Endothelial cell of umbilical vein (primary cell): ENCODE measurements at places on chromosomes 6 and 20. TPM values are rescaled to one million over a fixed set of nuclear protein-coding genes. Genes with fewer than 3 reads are reported as not detected.

DNA sequence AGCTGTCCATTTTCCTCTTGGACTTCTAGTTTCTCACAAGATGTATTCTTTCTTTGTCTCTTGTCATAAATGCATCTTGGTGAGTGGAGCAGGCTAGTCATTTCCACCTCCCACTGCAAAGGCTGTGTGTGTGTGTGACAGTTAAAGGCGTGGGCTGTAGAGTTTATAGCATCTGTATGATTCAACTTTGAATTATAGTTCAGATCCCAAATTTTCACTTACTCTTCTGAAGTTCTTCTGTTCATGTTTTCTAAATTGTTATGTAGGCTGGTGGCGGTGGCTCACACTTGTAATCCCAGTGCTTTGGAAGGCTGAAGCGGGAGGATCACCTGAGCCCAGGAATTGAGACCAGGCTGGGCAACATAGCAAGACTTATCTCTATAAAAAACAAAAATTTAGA lies 44.7 kb upstream of the GRIK2 start:
- no peak for DNase-seq
- H3K4me1 ChIP-seq: no peaks in the 10 kb centered on the region
- H3K27me3 ChIP-seq: no peaks in the 10 kb centered on the region
- H3K4me3 ChIP-seq: no peak overlapping the region
- no peak overlapping the region for H3K27ac ChIP-seq

- H3K36me3 ChIP-seq: peaks cover 4% of the 10 kb centered on the region
- peak; percentile 28 for DNase-seq
- H3K4me3 ChIP-seq: peak overlapping the region; percentile 87
- H3K27me3 ChIP-seq: no peaks in the 10 kb centered on the region
- peaks cover 17% of the 10 kb centered on the region for H3K4me1 ChIP-seq
Observed at GRCh38 chr20:35698298-35699126, 640 bp downstream of the NFS1 start.

DNA sequence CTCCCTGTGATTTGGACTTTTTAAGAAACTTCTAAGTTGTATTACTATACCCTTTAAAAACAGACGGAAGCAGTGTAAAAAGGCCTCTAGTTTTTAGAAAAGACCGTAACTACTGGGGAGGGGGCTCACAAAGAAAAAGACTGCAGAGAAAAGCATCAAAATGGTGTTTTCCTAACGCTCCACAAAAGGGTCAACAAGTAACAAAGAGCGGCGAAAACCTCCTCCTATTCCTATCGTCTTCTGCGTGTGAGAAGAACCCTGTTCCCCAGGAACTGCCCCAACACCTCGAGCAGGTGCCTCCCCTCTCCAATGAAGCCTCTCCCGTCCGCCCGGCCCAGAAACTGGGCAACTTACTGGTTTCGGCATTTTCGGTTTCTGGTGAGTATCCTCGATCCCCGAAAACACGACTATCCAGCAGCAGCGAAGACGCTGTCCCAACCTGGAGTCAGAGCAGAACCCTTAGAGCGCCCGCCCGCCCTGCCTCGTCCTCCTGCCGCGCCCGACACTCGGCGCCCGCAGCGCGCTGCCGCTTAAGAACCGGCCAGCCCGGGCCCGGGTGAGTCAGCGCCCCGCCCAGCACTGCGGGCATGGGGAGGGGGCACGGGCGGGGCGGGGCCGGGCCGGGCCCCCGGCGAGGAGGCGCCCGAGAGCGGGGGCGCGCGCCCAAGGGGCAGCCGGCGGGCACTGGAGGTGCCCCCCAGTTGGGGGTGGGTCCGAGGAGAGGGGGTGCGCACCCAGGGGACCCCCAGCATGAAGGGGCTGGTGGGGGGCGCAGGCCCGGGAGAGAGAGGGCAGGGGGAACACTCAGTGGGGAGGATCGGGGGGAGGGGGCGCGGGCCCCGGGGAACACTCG lies 1.2 kb downstream of the EZR start:
- H3K36me3 ChIP-seq: peaks cover 4% of the 10 kb centered on the region
- H3K4me1 ChIP-seq: peaks cover 16% of the 10 kb centered on the region
- peak; percentile 71 for DNase-seq
- no peaks in the 10 kb centered on the region for H3K27me3 ChIP-seq
- peak overlapping the region; percentile 98 for H3K4me3 ChIP-seq
- H3K27ac ChIP-seq: peak overlapping the region; percentile 27

DNA sequence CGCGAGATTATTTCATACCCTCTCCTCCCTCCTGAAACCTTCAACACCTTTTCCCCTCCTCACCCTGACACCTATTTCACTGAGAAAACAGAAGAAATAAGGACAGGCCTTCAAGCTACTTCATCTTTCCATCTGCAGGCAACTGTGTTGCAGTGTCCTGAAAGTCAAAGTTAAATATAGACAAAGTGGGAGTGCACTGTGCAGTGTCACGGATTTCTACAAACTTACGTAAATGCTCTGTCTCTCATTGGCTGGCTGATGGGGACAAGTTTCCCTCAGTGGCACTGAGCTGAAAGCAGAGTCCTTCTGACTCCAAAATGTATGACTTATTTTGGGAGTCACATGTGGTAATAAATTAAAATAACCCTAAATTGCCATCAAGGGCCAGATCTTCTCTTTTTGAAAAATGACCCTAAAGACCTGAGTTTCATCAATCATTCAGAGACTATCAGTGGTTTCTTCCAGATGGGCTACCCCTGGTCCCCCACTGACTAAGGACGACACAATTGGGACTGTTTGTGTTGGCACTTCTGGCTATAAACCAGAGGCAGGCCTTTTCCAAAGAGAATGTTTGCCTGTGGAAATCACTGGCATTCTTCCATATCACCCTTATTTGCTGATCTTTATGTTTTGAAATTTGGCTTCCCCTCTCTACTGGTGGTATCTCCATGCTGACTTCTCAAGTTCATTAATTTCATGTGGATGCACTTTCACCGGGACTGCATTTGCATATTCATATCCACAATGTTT lies 21.6 kb downstream of the ALDH8A1 start:
- no peak overlapping the region for H3K27ac ChIP-seq
- no peaks in the 10 kb centered on the region for H3K27me3 ChIP-seq

DNA sequence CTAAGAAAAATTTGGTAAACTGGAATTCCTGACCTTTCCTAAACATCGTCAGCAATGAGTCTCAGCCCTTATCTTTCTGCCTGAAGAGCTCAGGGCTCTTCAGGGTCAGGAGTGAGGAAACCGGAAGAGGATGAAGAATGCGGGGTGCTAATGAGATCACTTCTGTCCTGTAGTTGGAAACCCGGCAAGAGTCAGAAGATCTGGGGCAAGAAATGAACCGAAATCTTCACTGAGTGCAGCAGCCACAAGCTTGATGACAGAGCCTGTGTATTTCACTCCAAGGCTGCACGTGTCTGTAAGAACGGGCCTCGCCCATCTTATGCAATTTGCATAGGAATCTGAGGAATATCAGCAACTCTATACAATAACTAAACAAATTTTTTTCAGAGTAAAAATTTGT lies 60.4 kb upstream of the QKI start:
- peak overlapping the region; percentile 97 for H3K27ac ChIP-seq
- no peaks in the 10 kb centered on the region for H3K27me3 ChIP-seq
- peak; percentile 60 for DNase-seq

DNA sequence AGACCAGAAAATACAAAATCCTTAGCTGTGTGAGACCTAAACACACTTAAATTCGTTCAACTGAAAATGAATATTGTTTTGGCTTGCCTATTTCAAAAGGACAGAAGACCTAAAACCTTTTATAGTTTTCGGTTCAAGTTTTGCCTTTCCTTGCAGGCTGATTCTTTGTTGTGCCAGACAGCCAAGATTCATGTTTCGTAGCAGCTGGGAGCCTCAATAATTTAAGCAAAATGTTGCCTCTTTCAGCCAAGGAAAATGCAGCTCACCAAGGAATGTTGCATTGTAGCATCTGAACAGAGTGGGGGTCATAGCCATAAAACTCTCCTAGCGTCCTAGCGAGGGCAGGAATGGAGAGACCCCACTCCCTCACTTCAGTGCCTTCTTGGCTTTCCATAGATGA lies 92.3 kb upstream of the INSM1 start:
- DNase-seq: no peak
- no peaks in the 10 kb centered on the region for H3K4me1 ChIP-seq
- H3K27me3 ChIP-seq: peaks cover 2% of the 10 kb centered on the region
- no peaks in the 10 kb centered on the region for H3K36me3 ChIP-seq

- H3K4me1 ChIP-seq: no peaks in the 10 kb centered on the region
- no peaks in the 10 kb centered on the region for H3K36me3 ChIP-seq
- no peak overlapping the region for H3K27ac ChIP-seq
- H3K4me3 ChIP-seq: no peak overlapping the region
- DNase-seq: no peak
- H3K27me3 ChIP-seq: no peaks in the 10 kb centered on the region
Observed at GRCh38 chr6:54786154-54786553, 60.4 kb upstream of the FAM83B start.

DNA sequence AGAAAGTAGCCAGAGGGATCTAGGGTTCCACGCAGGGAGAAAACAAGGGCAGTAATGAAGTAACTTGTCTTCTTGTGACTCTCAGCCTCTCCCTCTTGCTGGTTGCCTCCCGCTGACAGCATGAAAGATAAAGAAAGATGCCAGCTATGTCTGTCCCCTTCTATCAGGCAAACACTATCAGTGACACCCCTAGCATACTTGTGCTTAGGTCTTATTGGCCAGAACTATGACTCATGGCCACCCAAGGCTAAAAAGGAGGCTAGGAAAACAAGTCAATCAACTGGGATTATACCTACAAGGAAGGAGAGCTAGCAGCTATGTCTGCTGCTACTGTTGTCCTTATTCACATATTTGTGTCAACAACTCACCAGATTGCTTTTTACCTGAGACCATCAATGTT lies 206.8 kb upstream of the SOX4 start:
- no peak overlapping the region for H3K4me3 ChIP-seq
- H3K27me3 ChIP-seq: no peaks in the 10 kb centered on the region
- H3K27ac ChIP-seq: no peak overlapping the region
- DNase-seq: no peak
- H3K4me1 ChIP-seq: no peaks in the 10 kb centered on the region

DNA sequence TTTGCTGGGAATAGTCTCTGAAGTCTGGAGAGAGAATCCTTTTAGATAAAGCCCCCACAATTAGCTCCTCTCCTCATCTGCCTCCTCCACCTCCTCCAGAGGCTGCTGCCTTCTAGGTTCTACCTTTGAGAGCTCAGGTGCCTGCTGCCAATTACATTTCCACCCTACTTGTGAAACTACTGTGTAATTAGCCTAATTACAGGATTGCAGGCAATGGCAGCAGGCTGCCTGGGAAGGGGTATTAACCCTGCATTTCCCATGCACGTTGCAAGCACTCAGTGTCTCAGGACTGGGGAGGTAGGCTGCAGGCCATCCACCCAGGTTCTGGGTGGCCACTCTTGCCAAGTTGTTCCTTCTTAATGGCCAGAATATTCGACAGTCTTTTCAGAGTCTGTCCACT lies 215.6 kb upstream of the ZNF217 start:
- no peaks in the 10 kb centered on the region for H3K27me3 ChIP-seq
- H3K27ac ChIP-seq: no peak overlapping the region
- H3K4me3 ChIP-seq: no peak overlapping the region
- H3K36me3 ChIP-seq: no peaks in the 10 kb centered on the region

DNA sequence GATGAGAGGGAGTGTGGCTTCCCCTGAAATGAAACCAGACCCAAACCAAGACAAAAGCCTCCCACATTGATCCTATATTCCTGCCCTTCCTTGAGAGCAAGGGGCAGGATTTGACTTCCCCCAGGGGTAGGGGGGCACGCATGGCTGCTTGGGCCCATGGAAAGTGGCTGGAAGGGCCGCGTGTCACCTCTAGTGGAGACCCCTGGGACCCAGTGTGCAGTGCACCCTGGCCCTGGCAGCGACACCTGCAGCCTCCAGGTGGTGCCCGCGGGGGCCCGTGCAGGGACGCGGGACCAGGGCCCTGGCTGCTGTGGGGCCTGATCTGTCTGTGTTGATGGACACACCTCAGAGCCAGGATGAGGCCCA lies 18.0 kb upstream of the SLCO4A1 start:
- H3K4me1 ChIP-seq: peaks cover 20% of the 10 kb centered on the region
- no peak for DNase-seq
- H3K36me3 ChIP-seq: no peaks in the 10 kb centered on the region
- H3K4me3 ChIP-seq: no peak overlapping the region
- no peaks in the 10 kb centered on the region for H3K27me3 ChIP-seq

- H3K4me3 ChIP-seq: no peak overlapping the region
- H3K27ac ChIP-seq: no peak overlapping the region
- no peaks in the 10 kb centered on the region for H3K36me3 ChIP-seq
- H3K4me1 ChIP-seq: no peaks in the 10 kb centered on the region
Observed at GRCh38 chr6:153140299-153140698, 9.2 kb upstream of the RGS17 start.

DNA sequence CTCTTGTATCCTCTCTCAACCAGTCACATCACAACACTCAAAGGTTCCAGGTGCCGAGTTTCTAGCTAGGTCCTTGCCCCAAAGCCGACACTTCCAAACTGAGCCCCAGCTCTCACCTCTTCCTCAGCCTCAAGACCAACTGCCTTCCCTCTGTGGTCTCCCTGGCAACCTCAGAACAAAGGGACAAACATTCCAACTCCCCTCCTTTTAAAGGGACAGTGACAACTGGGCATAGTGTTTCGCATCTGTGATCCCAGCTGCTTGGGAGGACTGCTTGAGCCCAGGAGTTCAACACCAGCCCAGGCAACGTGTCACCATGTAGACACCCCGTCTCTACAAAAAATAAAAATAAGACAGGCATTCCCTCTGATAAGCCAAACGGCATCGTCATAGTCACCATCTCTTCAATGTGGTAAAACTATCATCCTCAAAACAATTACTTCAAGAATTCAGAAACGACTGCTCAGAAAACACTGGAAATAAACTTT lies 11.3 kb downstream of the DIDO1 start:
- DNase-seq: peak; percentile 58
- H3K27me3 ChIP-seq: no peaks in the 10 kb centered on the region
- peak overlapping the region; percentile 18 for H3K27ac ChIP-seq
- H3K4me1 ChIP-seq: no peaks in the 10 kb centered on the region

GRCh38 chr20:6829510-6830116 lies 62.1 kb downstream of the BMP2 start:
- no peaks in the 10 kb centered on the region for H3K36me3 ChIP-seq
- peak; percentile 20 for DNase-seq
- H3K27ac ChIP-seq: no peak overlapping the region
- no peaks in the 10 kb centered on the region for H3K4me1 ChIP-seq
- no peak overlapping the region for H3K4me3 ChIP-seq
- H3K27me3 ChIP-seq: no peaks in the 10 kb centered on the region

DNA sequence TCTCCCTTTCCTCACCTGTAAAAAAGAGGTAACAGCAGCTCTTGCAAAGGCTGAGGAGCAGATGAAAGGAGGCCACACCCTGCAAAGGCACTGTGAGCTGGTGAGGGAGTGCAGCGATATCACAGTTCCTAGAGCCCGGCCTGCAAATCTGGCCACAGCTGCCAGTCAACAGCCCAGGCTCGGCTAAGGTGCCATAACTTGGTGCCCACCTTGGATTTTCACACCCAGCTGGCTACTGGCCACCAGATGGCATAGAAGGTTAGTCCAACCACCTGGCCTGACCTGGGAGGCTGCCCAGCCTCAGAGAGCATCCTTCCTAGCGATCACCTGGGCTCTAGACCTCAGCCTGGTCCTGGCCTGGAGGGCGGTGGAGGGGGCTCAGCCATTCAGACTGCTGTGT lies 46.8 kb downstream of the KCNB1 start:
- no peaks in the 10 kb centered on the region for H3K4me1 ChIP-seq
- peaks cover 3% of the 10 kb centered on the region for H3K27me3 ChIP-seq
- no peak overlapping the region for H3K27ac ChIP-seq
- H3K4me3 ChIP-seq: no peak overlapping the region
- H3K36me3 ChIP-seq: no peaks in the 10 kb centered on the region
- DNase-seq: no peak

NRSN1 gene
- polyA plus RNA-seq: not detected in 2 replicates

HLA-DOB gene
- 0.10 and 0.54 TPM in 2 replicates for polyA plus RNA-seq

OR2B6 gene
- not detected in 2 replicates for polyA plus RNA-seq

TSBP1 gene
- polyA plus RNA-seq: not detected in 2 replicates

PKHD1 gene
- not detected in 2 replicates for polyA plus RNA-seq
